Activated naive CD4-positive, alpha-beta T cell (primary cell): ENCODE measurements at places on chromosomes 4 and X.

- DNase-seq, result no peak
Measured at GRCh38 chr4:98728433-98728832, 70.0 kb upstream of the TSPAN5 start.

- no peak for DNase-seq
Measured at GRCh38 chrX:151704041-151704663, 8.9 kb downstream of the PRRG3 start.

GRCh38 chr4:90187148-90187884 lies 60.1 kb downstream of the CCSER1 start:
- DNase-seq, result no peak

DNA sequence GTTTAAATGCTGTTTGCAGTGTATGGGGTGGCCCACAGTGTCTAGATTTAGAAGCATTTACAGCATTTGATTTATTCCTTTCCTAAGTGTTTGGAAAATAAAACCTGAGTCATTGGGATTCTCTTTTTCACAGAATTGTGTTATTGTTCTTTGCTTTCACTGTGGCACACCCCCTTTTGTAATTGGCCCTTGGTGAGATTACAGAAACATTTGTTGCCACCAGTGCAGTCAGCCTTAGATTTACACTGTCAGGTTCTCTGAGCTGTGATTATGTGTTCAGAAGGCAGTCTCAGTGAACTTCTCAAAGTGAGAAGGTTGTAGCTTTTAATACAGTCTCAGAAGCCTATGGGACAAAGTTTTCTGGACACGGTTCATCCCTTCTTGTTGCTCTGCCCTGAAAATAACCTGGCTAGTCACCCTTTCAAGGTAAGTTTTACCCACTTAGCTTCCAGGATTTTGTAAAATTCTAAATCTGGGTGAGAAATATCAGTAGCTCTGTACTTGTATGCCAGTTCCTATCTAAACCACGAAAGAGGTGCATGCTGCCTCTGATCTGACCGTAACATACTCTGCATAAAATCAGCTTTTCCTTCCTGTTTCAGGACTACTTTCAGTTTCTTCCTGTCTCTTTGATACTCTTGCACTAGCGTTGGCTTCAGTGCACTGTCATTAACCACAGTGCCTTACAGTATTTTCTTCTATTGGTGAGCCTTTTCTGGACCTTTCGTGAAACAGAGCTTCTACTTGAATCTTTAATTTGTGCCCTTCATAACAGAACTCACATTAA lies 12.6 kb downstream of the RUFY3 start:
- DNase-seq, result no peak

DNA sequence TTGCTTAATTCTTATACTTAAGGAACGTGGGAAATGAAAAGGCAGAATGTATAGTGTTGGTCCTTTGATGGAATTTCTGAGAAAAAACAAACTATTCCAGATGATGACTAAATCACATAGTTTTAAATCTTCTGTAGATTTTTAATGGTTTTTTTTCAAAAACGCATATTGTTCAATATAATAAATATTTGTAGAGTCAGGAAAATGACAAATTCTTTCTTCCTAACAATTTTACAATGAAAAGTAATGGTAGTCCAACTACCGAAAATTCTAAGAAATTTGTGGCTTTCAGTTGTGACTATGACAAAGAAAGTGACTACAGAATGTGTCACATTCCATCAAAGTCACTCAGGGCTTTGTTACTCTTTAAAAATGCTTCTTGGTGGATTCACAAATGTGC lies 164.8 kb upstream of the PITX2 start:
- DNase-seq, result no peak

GRCh38 chr4:158903472-158904043 lies 134.7 kb downstream of the FNIP2 start:
- no peak for DNase-seq

GRCh38 chr4:73964862-73965611 lies 16.8 kb downstream of the PF4 start:
- no peak for DNase-seq
